ENCODE measurements at places on chromosomes 6 and 20.

- DNase-seq = no peak
Observed at GRCh38 chr6:43833223-43833995, 63.4 kb downstream of the VEGFA start.

DNA sequence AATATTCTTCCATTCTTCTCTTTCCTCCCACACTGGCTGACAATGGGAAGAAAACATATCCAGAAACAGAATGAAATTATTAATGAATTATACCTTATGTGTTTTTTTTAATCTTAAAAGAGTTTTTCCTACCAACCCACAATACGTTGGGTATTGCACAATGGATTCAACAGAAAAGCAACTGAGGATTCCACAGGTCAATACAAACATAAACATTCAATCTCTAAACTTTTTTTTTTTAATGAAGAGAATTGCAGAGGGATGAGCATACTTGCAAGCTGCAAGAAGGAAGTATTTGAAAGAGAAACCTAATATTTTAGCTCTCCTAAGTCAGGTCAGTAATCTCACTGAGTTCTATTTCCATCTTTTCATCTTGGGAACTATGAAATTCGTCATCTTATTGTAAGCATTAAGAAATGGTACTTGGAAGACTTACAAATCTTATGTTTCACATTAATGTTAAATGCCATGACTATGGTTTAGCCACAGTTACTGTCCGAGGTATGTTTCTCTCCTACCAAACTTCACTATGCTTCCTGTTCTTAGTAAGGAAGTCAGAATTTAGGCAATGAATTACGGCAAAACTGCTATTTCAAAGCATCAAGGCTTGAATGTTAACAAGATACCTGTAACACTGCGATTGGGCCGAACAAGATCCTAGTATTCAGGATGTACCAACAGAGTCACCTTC lies 100.8 kb downstream of the HIVEP2 start:
- no peak for DNase-seq

DNA sequence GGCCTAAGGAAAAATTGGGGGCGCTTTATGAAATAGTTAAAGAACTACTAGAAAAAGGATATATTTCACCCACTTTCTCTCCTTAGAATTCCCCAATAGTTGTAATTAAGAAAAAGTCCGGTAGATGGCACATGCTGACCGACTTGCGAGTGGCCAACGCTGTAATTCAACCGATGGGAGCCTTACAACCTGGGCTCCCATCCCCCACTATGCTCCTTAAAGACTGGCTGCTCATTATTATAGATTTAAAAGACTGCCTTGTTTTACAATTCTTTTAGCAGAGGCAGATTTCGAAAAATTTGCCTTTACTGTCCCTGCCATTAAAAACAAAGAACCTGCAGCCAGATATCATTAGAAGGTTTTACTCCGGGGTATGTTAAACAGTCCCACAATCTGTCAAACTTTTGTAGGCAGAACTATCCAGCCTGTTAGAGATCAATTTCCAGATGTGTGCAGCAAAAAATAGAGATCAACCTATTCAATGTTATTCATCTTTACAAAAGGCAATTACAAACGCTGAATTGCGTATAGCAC lies 58.5 kb upstream of the PRSS16 start:
- peak; percentile 54 for DNase-seq

DNA sequence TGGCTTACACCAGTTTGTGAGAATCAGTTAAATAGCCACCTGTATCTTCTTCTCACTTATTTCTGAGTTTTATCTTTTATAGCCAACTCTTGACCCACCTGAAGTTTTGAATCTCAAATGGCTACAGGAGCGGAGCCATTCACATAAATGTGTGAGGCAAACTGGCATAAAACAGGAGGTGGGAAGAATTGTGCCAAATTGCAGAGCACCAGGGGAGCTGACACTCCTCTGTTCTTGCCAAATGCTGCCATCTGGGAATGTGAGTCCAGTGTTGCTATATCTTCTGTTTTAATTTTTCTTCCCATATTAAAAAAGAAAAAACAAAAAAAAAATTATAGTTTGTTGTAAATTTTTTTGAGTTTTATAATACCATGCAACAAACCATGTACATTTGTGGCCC lies 17.0 kb upstream of the RNF146 start:
- DNase-seq = no peak

- no peak for DNase-seq
Observed at GRCh38 chr6:47376930-47377329, 67.2 kb upstream of the TNFRSF21 start.

- DNase-seq = no peak
Observed at GRCh38 chr6:13851330-13851729, 37.0 kb upstream of the MCUR1 start.

- peak; percentile 96 for DNase-seq
Observed at GRCh38 chr20:1325173-1326030, 3.5 kb downstream of the SDCBP2 start.

DNA sequence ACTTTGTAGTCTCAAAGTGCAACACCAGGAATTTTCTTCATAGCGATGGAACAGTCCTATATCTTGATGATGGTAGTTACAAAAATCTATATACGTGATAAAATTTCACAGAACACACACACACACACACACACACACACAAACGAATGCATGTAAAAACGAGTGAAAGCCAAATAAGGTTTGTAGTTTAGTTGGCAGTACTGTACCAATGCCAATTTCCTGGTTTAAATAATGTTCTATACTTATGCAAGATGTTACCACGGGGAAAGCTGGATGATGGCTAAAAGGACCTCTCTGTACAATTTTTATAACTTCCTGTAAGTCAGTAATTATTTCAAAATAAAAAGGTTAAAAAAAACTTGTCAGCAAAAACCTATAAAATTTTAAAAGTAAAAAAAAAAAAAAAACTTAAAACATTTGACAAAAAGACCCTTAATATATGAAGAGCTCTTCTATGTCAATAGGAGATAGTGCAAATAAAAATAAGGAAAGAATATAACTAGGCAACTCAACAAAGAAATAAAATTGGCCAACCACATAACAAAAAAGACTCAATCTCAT lies 37.6 kb downstream of the PDSS2 start:
- no peak for DNase-seq

GRCh38 chr6:137399881-137400443 lies 94.2 kb downstream of the OLIG3 start:
- no peak for DNase-seq

- DNase-seq = peak; percentile 34
Observed at GRCh38 chr6:159691133-159691962, 1.7 kb downstream of the SOD2 start.

DNA sequence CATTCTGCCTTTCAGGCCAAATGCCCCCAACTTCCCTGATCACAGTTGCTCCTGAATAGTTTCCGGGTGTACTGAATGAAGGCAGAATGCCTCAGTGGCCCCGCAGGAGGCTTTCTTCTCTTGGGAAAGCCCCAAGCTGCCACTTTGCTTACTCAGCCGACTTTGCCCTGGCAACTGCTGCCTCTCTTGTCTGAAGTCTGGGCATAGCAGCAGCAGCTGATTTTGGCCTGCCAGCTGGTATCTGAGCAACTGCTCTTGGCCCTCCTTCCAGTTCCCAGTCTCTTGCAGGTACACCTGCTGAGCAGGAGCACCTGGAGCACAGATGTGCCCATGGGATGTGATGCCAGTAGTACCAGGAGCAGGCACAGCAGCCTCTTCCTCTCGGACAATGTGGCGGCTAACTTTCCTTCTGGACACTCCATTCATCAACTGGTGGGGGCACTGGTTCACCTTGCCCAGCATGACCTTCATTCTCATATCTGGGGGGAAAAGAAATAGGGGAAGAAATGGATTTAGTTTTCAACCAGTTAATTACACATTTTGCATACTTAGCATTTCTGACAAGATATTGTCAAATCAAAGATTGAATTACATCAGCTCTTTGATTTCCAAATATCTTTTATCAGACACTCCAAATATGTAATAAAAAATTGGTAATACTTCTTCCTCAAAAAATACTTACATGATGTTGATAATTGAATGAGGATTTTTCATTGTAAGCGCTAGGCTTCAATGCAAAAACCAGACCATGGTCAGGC lies 468.2 kb downstream of the PKHD1 start:
- DNase-seq = no peak

DNA sequence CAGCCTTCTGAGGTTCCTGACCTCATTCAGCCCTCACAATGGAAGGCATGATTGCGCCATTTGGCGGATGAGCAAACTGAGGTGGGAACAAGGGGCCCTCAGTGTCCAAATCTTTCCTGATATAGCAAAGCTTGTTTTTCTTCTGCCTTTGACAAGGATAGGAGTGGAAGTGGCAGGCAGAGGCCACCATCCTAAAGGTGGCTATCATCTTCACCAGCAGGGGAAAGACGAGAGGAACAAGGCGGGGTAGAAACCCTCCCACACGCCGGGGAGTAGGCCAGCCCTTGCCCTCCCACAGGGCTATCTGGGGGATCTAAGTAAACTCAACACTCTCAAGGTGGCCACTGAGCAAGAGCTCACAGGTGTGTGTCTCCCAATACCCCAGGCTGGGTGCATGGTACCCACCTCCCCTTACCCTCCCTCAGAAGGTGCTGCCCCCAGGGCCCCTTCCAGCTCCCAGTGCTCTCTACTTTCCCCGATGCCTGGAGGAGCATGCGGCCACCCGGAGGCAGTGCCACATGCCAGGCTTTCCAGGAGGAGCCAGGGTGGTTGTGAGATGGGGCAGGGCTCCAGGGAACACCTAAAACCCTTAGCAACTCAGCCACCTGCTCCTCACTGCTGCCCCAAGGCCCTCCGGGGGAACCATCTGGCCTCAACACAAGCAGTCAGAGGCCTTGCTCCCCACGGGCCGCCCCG lies 11.2 kb downstream of the SPDEF start:
- no peak for DNase-seq

Measured in NCI-H526 treated with DMSO at 0.1 percent for 48 hours (cell line).